ENCODE measurements at places on chromosomes 11 and 22.

DNA sequence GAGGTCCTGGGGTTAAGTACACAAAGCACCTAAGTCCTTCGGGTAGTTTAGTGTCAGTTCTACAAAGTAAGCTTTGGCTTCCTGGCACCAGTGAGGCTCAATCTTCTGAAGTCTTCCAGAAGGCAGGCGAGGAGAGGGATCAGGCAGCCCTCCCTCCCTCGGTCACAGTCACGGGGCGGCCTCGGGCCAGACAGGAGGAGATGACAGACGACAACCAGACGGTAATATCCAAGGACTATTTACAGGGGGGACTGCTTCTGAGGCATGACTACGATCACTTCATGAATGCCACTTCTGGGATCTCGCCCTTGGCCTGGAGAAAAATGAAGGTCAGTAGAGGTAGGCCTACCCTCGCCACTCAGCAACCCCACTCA lies 383 bp upstream of the TMEM223 start:
- DNase-seq, result no peak

DNA sequence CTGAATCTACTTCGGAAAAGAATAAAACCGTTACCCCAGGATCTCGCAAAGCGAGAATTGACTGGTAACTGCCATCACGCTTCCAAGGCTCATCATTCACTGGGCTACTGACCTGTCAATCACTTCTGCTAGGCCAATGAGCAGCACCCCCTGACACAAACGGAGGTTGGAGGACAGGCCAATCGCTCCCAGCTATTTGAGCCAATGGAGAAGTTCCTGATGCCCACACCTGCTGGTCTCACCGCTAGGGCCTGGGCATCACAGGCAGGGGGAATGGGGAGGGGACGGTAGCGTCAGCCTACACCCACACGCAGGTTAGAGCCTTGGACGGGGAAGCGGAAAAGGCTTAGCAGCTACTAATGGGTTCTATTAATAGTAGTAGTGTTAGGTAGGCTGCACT lies 56.7 kb upstream of the CHST1 start:
- DNase-seq, result no peak

DNA sequence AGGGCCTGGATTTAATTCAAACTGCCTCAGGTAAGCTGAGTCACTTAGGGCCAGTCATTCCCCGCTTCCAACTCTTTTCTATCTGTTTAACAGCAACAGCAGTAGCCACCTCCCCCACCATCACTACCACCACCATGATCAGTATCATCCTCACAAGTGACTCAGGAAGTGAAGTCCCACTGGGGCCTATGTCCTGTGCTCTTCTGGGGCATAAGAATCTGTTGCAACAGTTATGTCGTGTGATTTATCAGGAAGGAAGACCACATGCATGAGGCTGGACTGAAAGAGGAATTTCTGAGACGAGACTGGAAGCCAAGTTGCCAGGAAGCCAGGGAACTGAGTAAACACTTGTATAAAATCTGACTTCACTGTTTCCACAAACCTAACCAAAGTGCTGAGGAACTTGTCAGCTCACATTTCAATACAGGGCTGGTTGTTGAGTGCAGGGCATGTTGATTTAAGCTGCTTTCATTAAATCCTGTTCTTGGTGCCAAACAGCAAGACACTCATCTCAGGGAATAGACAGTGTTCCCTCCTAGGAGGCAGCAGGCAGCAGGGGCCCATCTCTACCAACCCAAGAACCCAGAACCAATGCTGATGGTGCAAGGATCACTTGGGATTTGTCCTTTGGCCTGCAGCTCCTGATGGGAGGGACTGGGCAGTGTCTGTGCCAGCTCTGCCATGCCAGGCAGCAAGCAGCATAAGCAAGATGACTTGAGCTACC lies 226.7 kb upstream of the NARS2 start:
- DNase-seq, result no peak

- no peak for DNase-seq
These were observed 372.0 kb downstream of the SHANK2 start for GRCh38 chr11:70880416-70880815.

GRCh38 chr11:122879785-122880184 lies 2.8 kb upstream of the JHY start:
- DNase-seq, result no peak

DNA sequence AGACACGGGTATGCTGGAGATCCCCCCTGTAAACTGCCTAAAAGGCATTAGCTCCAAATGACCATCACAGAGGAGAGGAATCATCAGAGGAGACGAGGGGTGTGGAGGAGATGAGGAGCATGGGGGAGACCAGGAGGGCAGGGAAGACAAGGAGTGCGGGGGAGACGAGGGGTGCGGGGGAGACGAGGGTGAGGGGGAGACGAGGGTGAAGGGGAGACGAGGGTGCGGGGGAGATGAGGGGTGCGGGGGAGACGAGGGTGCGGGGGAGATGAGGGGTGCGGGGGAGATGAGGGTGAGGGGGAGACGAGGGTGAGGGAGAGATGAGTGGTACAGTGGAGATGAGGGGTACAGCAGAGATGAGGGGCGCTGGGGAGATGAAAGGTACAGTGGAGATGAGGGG lies 17.5 kb upstream of the GAL start:
- DNase-seq, result no peak

- no peak for DNase-seq
These were observed 35.6 kb upstream of the CACNG2 start for GRCh38 chr22:36739185-36739584.

GRCh38 chr22:46770726-46771125 lies 8.3 kb downstream of the TBC1D22A start:
- DNase-seq, result no peak

GRCh38 chr11:71184421-71185210 lies 67.8 kb downstream of the SHANK2 start:
- DNase-seq, result no peak

- DNase-seq, result peak; percentile 15
These were observed 13.0 kb upstream of the EIF3D start for GRCh38 chr22:36541831-36542411.

DNA sequence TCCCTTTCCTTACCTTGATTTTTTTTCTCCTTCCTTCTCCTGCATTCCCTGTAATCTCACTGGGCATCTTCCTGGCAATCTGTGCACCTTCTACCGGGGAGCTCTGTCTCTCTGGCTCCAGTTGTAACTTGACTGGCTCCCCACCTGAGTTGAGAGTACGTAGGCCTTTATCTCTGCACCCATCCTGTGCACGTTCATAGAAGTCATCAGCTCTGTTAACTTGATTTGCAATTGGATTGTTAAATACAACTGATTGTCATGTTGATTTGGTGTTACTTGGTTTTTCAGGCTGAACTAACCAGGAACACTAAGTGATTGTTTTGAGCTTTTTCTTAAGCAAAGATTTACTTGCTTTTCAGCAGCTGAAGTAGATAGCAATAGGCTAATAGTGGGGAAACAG lies 11.8 kb downstream of the SWAP70 start:
- DNase-seq, result no peak

DNA sequence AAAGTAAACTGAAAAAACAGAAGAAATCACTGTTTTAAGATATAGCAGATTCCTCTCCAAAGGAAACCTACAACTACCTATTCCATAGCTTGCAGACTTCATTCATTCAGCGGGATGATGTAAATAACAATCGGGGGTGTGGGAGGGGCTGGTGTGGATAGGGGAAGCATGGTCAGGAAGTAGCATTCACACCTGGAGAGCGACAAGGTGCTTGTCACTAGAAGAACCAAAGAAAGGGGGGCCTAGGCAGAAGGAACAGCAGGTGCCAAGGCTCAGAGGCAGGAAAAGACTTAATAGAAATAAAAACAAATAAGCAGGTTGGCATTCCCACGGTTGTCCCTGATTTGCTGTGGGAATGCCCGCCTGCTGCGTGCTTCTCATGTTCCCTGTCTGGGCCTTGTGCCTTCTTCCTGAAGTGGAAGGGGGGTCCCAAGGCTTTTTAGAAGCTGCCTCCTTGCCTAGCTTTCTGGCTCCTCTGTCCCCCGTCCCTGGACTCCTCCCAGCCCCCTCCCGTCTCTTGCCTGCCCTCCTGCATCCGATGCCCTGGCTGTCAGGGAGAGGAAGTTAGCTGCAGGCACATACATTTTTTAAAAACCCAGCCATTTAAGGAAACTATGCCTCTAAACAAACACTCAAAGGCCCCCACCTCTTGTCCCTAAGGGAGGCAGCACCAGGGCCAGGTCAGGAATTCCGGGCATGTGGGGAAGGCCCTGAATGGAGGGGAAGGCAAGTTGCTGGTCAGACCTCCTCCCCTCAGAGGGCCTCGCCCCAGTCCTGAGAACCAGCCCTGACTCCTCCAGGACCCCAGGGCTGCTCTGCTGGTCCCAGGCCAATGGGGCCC lies 54.7 kb upstream of the PRDM11 start:
- DNase-seq, result no peak

Measured in activated T-helper 1 cell treated with anti-CD3 and anti-CD28 coated beads, Interleukin-2, amount 50 U/mL, for 16 hours (primary cell).